ENCODE measurements at places on chromosomes 16 and 17.
A peak's percentile ranks its signal among the peaks of the same experiment; 100 is the strongest.

GRCh38 chr17:60513014-60513413 is 13.0 kb downstream of the APPBP2 start:
- no peak for DNase-seq

GRCh38 chr16:4944333-4945281 is 7.7 kb upstream of the PPL start:
- DNase-seq = peak; percentile 68

DNA sequence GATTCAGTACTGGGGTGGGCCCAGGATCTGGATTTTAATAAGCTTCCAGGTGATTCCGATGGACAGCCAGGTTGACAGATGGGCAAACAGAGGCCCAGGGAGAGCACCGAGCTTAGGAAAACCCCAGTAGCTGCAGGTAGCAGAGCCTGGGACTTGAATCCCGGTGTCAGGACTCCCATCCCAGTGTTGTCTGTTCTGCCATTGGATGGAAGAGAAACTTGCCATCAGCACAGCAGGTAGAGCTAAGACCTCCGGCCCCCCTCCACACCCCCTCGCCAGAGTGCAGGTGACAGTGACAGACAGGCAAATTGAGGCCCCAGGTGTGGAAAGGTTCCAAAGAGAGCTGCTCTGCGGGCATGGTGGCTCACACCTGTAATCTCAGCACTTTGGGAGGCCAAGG is 12.4 kb downstream of the KATNB1 start:
- DNase-seq = no peak

DNA sequence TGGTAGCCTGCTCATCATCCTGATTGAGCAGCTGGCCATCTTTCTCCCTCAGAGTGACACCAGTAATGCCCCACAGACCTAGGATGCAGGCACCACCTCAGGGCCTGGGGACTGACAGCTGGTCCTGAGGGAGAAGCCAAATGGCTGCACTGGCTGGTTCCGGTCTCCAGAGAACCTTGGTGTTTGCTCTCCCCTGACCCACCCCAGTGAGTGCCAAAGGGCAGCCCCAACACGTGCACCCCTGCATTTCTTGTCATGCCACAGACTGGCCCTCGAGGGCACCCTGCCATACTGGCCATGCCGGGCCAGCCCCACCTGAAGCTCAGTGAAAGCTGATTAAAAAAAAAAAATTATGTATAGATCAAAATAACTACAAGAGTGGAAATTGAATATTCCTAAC is 100.5 kb downstream of the WNT3 start:
- DNase-seq = no peak

- DNase-seq = no peak
Observed at GRCh38 chr17:7807206-7807605, 26.8 kb upstream of the KDM6B start.

- no peak for DNase-seq
Observed at GRCh38 chr16:1846416-1846815, 19.4 kb downstream of the FAHD1 start.

GRCh38 chr17:47856830-47857229 is 5.9 kb upstream of the SP6 start:
- no peak for DNase-seq

- DNase-seq = no peak
Observed at GRCh38 chr16:57184887-57185445, 873 bp downstream of the PSME3IP1 start.

- DNase-seq = no peak
Observed at GRCh38 chr17:9018726-9019125, 2.6 kb upstream of the NTN1 start.

- no peak for DNase-seq
Observed at GRCh38 chr17:19641687-19642372, 6.7 kb upstream of the ALDH3A2 start.

- DNase-seq = no peak
Observed at GRCh38 chr16:89380681-89381080, 109.7 kb downstream of the ANKRD11 start.

DNA sequence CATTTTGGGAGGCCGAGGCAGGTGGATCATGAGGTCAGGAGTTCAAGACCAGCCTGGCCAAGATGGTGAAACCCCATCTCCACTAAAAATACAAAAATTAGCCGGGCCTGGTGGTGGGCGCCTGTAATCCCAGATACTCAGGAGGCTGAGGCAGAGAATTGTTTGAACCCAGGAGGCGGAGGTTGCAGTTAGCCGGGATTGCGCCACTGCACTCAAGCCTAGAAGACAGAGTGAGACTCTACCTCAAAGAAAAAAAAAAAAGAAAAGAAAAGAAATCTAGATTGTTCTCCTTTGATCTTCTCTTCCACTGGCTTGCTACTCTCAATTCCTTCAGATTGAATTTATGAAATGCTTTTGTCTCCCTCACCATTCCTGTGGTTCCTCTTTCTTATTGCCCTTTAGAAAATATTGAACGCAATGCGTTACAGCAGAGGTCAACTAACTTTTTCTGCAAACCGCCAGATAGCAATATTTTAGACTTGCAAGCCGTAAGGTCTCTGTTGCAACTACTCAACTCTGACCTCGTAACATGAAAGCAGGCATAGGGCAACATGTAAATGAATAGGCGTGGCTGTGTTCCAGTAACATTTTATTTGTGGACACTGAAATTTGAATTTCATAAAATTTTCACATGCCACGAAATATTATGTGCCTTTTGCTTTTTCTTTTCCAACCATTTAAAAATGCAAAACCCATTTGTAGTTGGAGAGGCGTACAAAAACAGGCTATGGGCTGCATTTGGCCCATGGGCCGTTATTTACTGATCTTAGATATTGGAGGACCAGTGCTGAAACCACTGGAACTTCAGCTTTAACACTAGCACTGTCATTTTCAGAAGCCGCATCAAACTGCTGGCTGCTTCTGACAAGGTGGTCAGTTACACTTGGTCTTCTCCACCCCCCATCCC is 24.8 kb downstream of the PITPNC1 start:
- no peak for DNase-seq

GRCh38 chr17:39167476-39167875 is 1.5 kb upstream of the ARL5C start:
- no peak for DNase-seq

DNA sequence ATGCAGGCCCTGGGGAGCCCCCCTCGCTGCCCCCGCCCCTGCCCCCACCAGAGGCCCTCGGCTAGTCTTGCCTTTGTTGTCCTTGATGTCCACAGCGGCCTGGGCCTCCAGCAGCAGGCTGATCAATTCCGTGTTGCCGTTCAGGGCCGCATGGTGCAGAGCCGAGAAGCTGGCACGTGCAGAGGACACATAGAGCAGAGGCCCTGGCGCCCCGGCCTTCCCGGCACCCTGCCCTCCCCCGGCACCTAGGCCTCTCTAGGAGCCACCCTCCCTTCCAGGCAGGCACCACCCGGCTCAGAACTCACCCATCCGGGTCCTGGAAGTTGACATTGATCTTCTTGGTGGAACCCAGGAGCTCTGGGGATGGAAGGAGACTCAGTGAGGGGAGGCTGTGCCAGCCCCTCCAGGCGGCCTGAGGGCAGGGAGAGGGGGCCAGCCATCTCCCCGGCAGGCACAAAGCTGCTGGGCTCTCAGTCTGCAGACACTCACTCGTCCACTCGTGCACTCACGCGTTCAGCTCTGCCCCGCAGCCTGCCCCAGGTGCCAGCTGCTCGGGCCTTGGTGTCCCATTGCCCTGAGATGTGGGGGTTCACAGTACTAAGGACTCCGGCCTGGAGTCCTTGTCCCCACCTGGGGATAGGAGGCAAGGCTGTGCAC is 6.3 kb downstream of the CASKIN1 start:
- no peak for DNase-seq

DNA sequence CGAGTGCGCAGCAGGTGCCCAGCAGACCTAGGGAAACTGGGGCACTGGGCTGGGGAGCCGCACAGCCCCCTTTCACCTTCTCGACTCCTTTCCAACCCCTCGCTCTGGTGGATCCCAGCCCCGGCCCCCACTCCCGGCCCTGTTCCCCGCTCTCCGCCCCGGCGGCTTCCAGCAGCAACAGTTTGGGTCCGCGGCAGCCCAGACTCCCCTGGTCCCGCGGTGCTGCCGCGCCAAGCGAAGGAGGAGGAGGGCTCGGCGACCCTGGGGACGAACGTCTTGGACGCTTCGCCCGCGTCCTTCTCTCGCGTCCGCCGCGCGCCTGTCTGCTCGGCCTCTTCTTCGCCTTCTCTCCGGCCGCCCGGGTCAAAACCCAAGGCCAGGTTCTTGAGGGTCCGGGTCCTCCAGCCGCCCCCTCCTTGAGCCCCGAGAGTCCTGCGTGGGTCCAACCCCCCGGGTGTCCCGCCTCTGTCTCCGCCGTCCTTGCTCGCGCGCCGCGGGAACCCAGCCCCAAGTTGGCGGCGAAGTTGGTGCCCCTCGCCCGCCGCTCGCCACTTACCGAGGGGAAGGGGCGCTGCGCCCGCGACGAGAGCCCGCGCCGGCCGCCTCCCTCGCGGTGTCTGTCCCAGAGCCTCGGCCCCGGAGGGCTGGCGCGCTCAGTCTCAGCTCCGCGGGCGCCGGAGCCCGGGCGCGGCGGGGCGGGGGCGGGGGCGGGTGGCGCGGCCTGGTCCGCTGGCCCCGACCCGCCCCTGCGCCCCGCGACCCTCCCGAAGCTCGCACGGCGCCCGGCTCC is 1.4 kb upstream of the GRIN2C start:
- no peak for DNase-seq

GRCh38 chr17:17839791-17840707 is 3.3 kb upstream of the SREBF1 start:
- DNase-seq = peak; percentile 81

DNA sequence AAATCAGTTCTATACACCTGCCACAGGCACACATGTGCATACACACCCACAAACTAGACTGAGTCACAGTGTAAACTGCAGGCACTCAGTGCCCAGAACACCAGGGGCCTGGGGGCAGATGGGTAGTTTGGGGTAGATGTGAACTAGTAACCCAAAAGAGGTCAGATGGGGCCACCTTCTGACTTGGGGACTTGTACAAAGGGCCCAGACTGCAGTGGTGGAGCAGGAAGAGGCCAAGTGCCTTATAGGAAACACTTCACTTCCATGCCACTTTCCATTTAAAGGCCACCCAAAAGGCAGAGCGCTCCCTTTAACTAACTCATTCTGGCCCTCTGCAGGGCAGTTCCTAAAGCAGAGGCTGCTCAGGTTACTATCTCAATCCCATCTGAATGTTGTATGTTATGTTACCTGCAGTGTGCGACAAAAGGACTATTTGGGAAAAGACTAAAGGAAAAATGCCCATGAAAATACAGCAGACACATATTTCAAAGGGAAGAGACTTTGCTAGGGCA is 27.8 kb upstream of the ERN1 start:
- DNase-seq = no peak

GRCh38 chr17:48547808-48548522 is 3.1 kb upstream of the HOXB2 start:
- no peak for DNase-seq

- no peak for DNase-seq
Observed at GRCh38 chr17:74992223-74992622, 4.8 kb downstream of the CDR2L start.

DNA sequence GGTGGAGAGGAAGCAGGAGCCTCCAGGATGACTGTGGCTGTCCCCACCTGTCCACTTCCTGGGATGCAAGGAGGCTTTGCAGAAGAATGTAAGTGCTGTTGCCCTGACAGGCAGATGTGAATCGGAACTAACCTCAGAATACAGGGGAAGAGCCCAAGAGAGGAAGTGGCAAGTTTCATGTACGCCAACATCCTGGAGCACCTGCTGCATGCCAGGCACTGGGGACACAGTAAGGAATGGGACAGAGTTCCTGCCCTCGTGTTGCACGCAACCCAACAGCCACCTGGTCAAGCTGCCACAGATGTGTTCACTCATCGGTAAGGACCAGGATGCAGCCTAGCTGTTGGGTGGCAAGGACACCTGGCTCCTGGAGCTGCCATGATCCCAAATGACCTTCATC is 98.6 kb upstream of the RPL38 start:
- no peak for DNase-seq

DNA sequence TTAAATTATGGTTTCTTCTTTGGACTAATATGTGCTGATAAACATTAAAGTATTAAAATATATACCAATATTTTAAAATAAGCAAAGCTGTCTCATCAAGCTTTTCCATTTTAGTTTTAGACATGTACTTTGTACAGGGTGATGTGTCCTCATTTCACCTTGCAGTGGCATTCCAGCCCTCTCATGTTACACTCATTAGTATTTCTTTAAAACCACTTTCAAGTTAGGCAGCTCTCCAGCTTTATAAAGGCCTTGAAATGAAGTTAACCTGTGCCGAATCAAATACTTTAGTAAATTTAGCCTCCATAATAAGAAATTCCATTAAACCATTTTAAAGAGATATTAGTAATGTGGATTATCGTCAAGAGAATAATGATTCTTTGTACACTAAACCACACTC is 107.6 kb upstream of the HLF start:
- DNase-seq = no peak

- DNase-seq = no peak
Observed at GRCh38 chr17:39205112-39205526, 5.0 kb downstream of the RPL19 start.

DNA sequence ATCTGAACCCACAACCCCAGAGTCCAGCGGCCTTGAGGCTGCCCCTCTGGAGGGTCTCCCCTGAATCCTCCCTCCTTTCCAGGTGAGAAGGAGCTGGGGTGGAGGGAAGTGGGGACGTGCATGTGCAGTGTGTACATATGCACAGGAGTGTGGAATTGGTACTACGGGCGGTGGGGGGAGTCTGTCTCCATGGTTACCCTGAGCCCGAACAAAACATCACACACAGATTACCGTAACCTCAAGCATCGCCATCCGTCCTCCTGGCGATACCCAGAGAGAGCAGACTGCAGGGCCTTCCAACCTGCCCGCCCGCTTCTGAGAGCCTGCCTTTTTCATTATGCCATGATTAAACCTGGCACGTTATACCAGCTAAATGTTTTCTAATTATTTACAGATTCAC is 25.1 kb downstream of the GSG1L start:
- DNase-seq = no peak

DNA sequence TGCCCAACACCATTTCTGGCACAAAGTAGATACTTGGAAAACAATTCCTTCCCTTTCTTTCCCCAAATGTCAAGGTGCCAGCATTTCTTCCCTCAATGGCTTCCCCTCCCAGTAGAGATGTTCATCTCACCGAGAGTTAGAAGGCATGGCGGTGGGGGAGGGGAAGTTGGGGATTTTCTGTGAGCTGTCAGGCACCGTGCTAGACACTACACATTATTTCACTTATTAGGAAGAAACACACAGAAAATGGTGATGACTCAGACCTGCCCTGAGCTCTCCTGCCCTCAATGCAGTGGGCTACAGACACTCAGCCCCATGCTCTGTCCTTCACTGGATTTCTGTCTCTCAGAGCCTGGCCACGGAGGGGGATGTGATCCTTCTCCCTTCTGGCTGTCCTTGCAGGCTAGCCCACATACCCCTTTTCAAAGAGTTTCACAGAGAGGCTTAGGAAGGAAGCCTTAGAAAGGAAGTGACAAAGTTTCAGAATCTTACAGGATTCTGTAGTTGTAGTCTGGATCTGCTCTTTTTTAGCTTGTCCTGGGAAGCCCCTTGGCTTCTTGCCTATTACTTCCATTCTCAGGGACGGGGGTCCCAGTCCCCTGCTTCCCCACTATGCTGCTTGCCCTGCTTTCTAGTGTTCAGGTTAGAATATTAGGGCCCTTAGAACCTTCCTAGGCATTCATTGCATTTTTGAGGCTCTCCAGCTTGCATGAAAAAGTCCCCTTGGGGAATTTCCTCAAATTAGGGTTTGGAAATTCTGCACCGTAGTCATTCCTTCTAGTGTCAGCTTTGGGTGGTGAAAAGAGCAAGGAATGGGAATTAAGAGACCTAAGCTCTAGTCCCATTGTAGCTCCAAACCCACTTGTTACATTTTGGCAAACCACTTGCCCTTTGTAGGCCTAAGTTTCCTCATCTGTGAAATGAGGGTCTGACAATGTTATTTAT is 12.2 kb upstream of the CCL5 start:
- DNase-seq = no peak

GRCh38 chr16:50708373-50709060 is 15.1 kb downstream of the NOD2 start:
- DNase-seq = no peak

All from skin of body (tissue), 3 donors.